ENCODE measurements at places on chromosomes 7 and 10. TPM values are rescaled to one million over a fixed set of nuclear protein-coding genes. Genes with fewer than 3 reads are reported as not detected.

- no peak for DNase-seq
Measured at GRCh38 chr7:42476255-42476654, 239.2 kb upstream of the GLI3 start.

DNA sequence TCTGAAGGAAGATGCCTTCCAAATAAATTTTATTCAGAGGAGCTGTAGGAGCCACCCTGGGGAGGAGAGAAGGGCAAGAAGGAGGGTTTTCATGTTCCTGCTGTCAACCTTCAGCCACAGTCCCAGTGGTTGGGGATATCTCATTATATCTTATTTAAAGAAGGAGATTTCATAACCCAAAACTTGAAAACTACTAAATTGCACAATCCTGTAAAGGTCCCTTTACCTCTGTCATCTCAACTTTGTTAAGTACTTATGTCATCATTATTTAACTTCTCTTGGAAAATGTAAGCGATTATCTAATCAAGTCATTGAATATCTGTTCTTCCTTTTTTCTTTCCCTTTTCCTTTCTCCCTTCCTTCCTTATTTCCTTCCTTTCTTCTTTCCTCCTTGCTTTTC, 794.5 kb upstream of the IGFBP3 start:
- DNase-seq = no peak

GRCh38 chr10:4353059-4353655, 472.9 kb upstream of the AKR1E2 start:
- DNase-seq = no peak

GRCh38 chr7:151053096-151053495, 4.6 kb downstream of the CDK5 start:
- DNase-seq = no peak

- peak; percentile 79 for DNase-seq
Measured at GRCh38 chr10:5943536-5943935, 33.8 kb downstream of the IL15RA start.

The SEC61G gene
- total RNA-seq = 108 TPM

DNA sequence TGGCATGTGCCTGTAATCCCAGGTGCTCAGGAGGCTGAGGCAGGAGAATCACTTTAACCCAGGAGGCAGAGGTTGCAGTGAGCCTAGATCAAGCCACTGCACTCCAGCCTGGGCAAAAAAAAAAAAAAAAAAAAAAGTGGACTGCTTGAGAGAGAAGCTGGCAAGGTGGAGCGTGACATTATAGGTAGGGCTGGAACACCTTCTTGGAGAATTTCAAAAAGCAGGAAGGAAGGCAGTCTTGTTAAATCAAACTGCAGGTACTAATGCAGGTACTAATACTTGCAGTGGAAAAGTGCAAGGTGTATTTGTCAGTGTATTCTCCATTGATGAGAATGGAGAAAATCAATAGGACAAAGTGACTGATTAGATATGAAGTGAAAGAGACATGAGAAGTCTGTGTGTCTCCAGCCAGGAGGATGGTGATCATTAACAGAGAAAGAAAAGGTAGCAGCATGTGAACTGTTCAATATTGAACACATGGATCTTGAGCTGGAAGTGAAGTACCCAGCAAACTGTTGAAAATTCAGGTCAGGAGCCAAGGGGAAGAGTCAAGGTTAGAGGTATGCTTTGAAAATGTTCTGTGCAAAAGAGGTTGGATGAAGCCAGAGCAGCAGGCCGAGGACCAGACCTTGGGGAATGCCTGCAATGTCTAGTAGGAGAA, 12.6 kb upstream of the SLC16A12 start:
- DNase-seq = no peak

The FGL2 gene
- 11.9 TPM for total RNA-seq

- DNase-seq = no peak
Measured at GRCh38 chr10:99297033-99297432, 32.1 kb upstream of the CNNM1 start.

The HYAL4 gene
- not detected for total RNA-seq

DNA sequence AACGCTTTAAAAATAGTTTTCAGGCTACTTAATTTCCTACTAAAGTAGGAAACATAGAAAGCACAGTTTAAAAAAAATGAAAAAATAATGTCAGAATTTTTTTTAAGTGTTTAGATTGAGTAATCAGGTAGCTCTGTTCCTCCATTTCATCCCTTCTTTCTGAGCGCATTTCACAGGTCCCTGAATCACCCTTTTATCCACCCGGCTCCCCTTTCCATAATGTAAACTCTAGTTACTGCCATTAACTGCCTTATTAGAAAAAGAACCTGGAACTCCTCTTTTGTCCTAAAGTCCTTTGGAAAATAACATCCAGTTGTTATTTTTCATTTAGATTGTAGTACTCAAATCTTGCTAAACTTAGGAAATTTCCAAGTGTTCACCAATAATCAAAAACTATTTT, 5.8 kb downstream of the KCND2 start:
- DNase-seq = no peak

The C10orf67 gene
- 0.62 TPM for total RNA-seq

DNA sequence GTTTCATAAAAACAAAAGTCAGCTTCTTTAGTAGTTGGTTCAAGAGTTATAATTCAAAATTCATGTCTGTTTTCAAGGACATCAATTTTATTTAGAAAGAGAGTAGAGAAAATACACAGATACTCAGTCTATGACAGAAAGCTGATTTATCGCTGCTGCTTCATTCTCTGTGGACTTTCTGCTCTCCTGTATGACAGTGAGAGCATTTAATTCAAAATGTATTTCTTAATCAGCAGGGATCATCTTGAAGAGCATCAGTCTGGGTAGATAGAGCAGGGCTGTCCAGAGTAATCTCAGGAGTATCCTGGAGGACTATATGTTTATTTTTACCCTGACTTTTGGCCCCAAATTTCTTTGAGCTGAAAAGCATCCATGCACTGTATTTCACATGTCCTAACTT, 1676.7 kb downstream of the REEP3 start:
- no peak for DNase-seq

The ADAMTS14 gene
- total RNA-seq = 0.10 TPM

- peak; percentile 49 for DNase-seq
Measured at GRCh38 chr10:105063796-105064195, 422.7 kb downstream of the SORCS3 start.

GRCh38 chr7:7895754-7896153, 72.8 kb upstream of the GLCCI1 start:
- DNase-seq = no peak

GRCh38 chr7:72540106-72540611, 128.0 kb upstream of the CALN1 start:
- no peak for DNase-seq

DNA sequence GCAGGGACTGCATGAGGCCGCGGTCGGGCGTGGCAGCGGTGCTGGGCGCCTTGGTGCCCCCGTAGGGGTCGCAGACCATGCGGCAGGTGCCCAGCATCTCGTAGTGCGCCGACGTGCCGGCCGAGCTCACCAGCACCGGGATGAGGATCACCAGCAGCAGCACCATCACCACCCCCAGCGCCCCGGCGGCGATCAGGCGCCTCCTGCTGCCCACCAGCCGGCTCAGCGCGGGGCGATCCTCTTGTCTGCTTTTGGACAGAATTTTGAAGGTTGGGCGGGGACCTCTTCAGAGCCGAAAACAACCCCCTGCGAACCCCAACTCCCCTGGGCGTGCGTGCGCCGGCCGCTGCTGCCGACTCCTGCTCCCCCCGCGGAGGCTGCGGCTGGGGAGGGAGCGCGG, 779 bp downstream of the C1QL3 start:
- peak; percentile 51 for DNase-seq

The NDUFB2 gene
- total RNA-seq = 726 TPM

GRCh38 chr7:131305152-131305551, 22.5 kb upstream of the MKLN1 start:
- no peak for DNase-seq

The UNCX gene
- not detected for total RNA-seq

The UTF1 gene
- total RNA-seq = not detected

DNA sequence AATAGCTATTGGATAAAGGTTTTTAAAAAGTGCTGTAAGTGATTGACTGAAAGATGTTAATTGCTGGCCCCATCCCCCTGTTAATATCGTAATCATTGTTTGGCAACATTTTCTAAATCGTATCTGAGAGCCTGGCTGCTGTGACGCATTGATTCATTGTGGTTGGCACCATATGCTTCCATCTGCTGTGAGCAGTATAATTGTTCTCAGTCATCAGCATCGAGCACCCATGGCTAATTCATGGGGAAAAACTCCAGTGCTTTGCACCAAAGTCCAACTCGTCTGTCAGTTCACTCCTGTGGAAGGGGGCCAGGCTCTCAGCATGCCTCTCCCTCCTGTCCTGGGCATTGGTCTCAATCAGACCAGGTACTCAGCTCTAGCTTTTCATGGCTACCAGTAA, 205.2 kb downstream of the STK31 start:
- DNase-seq = no peak

DNA sequence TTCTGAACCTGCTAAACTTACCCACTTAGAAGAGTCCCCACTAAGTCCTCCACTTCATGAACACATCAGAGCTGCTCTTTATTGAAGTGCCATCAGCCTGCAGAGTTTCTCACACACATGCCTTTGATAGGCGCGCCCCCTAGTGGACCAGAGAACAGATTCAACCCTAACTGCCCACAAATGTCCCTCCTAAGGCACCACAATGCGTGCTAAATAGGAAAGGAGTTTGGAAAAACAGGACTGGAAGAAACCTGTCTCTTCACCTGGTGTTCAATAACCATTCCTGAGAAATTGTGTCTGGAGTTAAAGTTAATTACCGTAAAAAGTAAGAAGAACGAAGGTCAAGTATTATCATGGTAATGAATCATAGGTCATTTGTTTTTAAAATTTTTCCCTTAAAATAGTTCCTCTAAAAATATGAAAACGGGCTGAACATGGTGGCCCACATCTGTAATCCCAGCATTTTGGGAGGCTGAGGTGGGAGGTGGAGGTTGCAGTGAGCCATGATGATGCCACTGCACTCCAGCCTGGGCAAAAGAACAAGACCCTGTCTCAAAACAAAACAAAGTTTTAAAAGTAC, 249.7 kb downstream of the ELMO1 start:
- DNase-seq = peak; percentile 86

DNA sequence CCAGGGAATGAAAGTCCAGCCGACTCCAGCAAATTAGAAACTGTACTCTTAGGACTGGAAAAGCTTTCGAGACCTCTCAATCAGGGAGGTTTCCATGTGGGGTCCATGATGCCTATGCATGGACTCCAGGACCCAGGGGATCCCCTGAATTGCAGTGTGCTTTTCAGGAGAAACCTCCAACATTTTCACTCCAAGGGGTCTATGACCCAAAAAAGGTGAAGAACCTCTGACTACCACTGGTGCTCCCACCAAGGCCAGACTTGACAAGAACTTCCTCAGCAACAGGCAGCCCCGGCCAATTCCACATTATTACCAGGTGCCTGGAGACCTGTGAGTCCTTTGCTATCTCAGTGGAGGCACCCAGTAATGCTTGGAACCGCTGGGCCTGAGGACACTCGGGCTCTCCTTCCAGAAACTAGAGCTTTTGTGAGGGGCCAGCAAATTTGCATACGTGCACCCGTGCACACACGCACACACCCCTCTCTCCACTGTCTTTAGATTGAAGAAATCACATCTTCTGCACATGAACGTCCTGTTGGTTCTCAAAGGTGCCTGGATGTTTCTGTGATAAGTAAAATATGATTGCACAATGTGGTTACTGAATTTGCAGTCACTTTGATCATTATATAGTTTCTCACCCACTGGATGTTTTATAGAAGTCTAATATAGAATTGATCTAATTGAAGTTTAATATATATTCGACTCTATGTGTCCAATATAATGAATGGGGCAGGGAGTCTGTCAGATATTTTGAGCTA, 54.7 kb downstream of the SYPL1 start:
- DNase-seq = no peak

DNA sequence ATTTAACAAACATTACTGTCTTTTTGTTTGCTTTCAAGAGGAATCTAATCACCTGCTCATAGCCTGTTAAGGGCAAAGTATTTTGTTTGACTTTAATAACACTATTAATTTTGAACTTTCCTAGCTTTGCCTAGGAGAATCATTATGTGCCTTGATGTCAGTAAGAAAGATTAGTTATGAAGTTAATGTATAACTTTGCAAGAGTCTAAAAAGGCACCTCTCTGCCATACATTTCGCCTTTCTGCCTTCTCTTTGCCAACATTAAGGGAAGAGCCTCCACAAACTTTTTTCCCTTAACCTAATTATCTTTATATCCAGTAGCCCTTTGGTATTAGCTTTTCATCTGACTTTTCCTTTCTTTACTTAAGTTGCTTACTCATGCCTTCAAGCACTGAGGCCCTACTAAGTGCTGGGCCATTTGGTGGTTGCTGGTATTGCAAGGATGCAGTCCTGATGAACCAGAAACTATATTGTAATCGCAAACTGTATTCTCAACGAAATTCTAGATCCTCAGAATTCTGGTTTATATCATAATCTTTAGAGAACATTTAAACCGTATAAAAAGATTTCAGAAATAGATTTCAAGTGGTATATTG, 108.5 kb downstream of the SND1 start:
- no peak for DNase-seq

DNA sequence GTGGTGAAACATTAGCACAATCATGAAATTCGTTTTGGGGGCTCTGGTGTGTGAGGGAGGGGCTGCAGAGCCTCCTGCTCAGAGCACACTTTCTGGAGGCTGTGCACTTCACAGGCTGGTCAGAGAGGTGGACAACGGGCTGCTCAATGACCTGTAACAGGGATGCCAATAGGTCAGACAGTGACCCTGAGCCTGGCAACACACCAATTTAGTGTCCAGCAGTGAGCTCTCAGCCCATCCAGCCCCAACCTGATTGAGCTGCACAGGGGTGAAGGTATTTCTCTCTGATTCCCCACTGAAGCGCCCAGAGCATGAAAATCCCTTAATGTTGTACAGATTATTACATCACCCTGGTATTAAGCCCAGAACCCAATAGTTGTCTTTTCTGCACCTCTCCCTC, 191.3 kb upstream of the ZNF32 start:
- no peak for DNase-seq

- no peak for DNase-seq
Measured at GRCh38 chr10:125621052-125621451, 61.9 kb downstream of the TEX36 start.

GRCh38 chr7:70502117-70502863, 629.7 kb upstream of the GALNT17 start:
- no peak for DNase-seq

The TMEM196 gene
- total RNA-seq = not detected

DNA sequence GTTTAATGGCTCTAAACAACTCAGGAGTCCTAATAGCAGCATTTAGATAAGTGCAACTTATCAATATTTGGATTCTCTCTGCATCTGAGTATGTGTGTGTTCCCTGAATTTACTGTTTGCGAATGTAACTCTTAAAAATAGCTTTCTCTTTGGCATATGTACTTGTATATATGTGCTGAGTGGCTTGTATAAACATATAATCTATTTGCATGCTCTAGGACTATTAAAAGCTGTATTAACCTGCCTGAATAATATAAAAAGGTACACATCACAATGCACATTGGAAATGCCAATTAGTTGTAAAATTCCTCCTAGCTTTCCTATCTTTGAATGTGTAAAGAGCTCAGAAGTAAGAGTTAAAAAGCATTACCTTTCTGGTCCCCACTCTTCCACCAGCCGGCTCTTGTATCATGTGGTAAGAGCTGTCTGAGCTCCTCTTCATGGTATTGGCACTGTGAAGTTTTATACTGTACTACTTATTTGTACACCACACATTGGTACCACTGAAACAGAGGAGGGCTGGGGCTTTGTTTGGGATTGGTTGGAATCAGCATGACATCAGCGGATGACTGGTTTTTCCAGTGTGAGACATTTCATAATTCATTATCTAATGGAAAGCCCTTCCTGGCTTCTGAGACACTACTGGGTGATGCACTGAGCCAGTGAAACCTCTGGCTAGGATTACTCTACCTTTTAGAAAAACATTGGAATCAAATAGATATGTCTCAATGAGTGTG, at the start of gene INHBA:
Gene INHBA, minus strand, starts transcription at position 456 of the 737 bp plus-strand sequence. CDS start 2,716 bp downstream, outside the sequence.
- DNase-seq = no peak
